NB4 (cell line): ENCODE measurements at places on chromosomes 7 and 10.

DNA sequence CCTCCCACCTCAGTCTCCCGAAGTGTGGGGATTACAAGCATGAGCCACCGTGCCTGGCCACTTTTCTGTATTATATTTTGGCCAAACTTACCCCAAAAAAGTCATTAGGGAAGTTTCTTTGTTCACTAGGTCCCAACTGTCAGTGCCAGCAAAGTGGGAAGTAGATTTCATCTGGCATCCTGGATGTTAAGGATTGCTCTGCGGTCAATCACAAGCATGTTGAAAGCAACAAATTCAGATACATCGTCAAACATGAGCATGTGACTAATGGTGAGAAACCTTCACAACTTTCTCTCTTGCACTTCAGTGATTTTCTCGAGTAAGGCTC, 14.3 kb upstream of the LRRC17 start:
- peak; percentile 92 for DNase-seq

DNA sequence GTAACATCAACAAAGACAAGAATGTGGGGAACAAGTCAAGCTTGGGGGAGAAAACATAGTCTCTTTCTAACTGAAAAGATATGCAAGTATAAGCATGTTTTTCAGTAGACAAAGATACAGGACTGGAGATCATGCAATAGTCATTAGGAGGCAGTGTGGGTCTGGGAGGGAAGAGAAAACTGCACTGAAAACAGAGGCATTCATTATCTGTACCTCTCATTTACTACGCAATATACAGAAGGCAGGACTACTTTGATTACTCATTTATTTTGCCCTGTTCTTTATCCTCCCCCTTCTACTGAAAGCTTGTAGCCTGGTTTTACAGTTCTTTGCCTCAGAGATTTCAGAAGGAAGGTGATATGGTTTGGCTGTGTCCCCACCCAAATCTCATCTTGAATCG, 341.2 kb downstream of the CRPPA start:
- no peak for DNase-seq

- no peak for DNase-seq
Measured at GRCh38 chr10:128922619-128923196, 544.3 kb upstream of the MGMT start.

GRCh38 chr7:135147899-135148721, at the start of gene TMEM140:
TMEM140 (plus strand) TSS chr7:135148072; CDS start chr7:135164442, 16,370 bp downstream.
- DNase-seq: no peak
